B cell (primary cell): ENCODE measurements at places on chromosomes 13 and 19. TPM values are rescaled to one million over a fixed set of nuclear protein-coding genes. Genes with fewer than 3 reads are reported as not detected.

- DNase-seq, result no peak
Measured at GRCh38 chr13:33742321-33742720, 75.6 kb upstream of the RFC3 start.

KISS1R gene
- 0.56 and 0.79 TPM in 2 replicates for total RNA-seq

C1QTNF9B gene
- not detected in 2 replicates for total RNA-seq

ZNF28 gene
- total RNA-seq, result 26.2 and 27.4 TPM in 2 replicates

SLITRK5 gene
- not detected in 2 replicates for total RNA-seq

- DNase-seq, result no peak
Measured at GRCh38 chr13:79626924-79627323, 146.0 kb downstream of the NDFIP2 start.

PLVAP gene
- total RNA-seq, result not detected in 2 replicates

MARCHF2 gene
- total RNA-seq, result 22.9 and 24.8 TPM in 2 replicates

- DNase-seq, result no peak
Measured at GRCh38 chr19:335486-336066, 9.0 kb downstream of the MIER2 start.
